Naive B cell (primary cell): ENCODE measurements at places on chromosomes 2 and 18. TPM values are rescaled to one million over a fixed set of nuclear protein-coding genes. Genes with fewer than 3 reads are reported as not detected.

GRCh38 chr2:161030260-161031063, 129.8 kb upstream of the TANK start:
- no peak for DNase-seq

DNA sequence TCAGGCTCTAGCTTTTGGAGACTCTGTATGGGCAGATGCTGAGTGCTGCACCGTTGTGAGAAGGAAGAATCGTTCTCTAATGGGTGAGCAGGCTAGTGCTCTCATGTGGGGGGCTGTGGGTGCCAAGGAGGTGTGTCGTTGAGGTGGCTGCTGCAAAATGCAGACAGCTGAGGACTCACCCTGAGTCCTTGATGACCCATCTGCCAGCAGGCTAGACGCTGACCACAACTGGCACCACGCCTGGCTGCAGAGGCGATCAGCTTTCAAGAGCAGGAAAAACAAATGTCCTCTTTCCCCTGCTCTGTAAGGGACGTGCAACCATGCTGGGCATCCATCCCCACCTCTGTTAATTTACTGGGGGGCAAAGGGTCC, 48.2 kb downstream of the HAUS1 start:
- DNase-seq = no peak

DNA sequence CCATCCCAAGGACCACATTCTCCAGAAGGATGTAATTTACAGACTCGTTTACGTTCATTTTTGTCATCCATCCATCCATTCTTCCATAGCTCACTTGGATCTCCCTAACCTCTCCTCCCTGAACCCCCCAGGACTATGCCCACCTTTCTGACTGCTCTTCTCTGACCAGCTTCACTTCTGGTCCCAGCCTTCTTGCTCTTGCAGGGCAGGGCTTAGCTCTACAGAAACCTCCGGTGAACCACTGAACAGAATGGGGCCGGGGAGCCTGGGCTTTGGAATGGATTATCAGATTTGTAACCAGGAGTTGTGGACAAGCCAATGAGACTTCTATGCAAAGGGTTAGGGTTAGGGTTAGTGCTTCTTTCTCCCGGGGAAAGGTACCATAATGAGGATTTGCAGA, 95.0 kb downstream of the TGFA start:
- no peak for DNase-seq

Gene GATA6
- not detected for polyA plus RNA-seq

DNA sequence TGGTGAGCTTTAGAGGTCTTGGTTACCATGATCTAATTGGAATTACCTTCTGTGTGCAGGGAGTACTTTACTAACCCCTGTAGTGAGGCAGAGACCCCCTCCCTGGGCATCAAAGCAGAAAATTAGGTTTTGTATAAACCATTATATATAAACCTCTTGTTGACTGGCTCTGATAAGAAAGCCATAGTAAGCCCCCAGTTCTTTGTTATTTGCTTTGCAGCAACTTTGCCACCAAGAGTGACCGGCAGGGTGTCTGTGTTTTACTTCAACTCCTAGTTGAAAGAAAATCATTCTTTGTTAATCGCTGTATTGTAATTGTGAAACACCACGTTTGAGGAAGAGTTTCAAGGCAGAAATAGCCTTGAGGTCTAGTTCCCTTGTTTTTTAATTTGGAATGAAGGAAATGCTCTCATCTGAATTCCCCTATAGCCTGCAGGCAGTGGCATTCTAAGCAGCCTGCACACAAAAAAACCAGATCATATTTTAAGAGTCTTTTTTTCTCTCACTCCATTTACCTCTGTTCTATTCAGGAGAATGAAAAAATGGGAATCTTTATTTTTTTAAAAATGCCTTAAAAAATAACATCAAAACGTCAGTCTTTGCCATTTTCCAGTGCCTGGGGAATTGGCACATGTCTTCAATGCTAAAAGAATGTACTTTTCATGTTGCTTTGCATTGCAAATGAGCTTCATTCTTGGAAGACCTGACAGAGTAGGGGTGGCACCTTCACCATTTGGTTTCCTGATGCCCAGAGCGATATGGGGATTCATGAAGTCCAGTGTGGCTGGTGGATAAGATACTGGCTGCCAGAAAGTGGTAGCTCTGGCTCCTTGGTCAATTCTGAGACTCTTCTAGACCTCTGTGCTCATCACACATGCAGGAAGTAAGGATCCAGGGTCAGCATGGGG, 338.1 kb downstream of the SLC4A3 start:
- no peak for DNase-seq

GRCh38 chr18:49682173-49682802, 120.4 kb downstream of the LIPG start:
- no peak for DNase-seq

Gene SLC38A11
- 16.3 TPM for polyA plus RNA-seq

Gene RETSAT
- polyA plus RNA-seq = 4.4 TPM

GRCh38 chr18:45517181-45517741, 98.0 kb upstream of the SLC14A2 start:
- no peak for DNase-seq

DNA sequence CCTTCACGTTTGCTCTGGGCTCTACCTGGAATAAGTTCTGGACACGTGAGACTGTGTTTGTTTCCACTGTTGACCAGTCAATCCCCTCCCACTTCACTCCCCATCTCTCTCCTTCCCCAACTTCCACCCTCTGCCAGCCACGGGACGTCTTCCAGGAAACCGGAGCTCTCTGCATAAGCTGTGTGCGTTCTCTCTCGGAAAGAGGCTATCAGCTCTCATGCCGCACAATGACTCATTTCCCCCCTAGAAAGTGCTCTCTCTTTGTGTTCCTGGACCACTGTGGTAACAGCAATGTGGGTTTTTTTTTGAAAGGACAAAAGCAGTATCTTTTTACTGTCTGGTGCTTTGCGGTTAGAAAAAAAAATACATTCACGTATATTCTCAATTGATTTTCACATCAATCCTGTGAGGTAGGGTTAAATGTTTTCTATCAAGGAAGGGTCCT, 10.2 kb downstream of the PROKR1 start:
- no peak for DNase-seq

DNA sequence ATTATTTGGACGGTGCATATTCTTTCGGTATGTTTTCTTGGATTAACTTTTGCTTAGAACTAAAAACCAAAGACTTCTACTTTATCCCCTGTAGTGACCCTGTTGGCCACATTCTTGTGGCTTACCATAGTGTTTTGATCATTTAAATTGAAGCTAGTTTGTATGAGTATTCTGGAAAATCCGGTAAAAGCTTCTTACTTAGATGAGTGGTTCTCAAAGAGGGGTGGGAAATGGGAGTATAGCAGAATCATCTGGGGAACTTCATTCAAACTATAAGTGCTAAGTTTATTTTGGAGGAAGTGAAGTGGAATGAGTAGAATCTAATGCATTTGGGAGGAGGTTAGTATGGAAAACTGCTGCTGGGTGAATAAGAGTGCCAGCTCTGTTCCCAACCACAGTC, 3.8 kb downstream of the PPP1CB start:
- no peak for DNase-seq

- DNase-seq = no peak
Measured at GRCh38 chr2:70807102-70807827, 13.1 kb downstream of the CLEC4F start.

Gene OBSL1
- not detected for polyA plus RNA-seq

Gene ASIC4
- not detected for polyA plus RNA-seq

Gene COLEC12
- not detected for polyA plus RNA-seq

DNA sequence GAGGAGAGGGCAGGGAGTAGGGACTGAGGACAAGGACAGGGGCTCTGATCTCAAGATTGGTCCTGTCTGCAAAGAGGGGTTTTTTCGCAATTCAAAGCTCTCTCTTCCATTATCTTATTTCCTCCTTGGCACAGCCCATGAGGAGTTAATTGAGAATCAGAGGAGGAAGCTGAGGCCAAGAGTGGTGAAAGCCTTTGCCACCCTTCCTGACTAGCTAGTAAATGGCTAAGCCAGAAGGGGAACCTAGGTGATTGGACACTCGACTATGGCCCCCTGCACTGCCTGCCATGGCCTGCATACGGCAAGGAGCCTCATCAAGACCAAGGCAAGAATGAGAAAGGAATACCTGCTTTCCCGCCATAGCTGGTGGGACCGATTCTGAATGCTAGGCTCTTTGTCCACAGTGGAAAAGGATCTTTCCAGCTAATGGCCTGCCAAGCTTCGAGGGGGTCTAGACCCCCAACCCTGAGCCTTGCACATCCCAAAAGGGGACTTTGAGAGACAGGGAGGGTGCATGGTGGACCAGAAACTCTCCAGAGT, 237.9 kb downstream of the HAUS1 start:
- DNase-seq = no peak

DNA sequence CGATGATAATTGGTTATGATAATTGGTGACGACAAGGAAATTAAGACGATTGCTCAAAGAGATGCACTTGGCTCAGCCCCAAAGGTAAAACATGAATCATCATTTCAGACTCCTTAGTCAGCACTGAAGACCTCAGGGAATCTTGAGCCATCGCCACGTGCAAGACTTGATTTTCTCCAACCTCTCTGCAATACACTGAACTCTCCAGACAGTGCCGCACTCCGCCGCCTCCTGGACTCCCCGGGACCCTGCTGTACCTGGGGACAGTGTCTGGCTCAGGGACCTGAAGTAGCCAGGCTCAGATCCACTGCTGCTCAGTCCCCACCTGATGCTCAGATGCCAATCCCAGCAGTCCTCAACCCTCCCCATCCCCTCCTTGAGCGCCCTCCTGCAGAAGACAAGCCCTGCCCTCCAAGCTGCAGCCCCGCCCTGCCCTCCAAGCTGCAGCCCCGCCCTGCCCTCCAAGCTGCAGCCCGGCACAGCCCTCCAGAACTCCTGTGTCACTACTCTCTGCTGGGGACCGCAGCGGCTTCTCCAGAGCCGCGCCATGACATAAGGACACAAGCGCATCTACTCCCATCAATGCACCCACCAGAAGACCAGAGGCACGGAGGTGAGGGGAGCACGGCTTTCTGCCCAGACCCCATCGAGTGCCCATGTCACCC, 1.1 kb downstream of the TMEM18 start:
- no peak for DNase-seq
